A172 (cell line): ENCODE measurements at places on chromosomes 7 and 10. TPM values are rescaled to one million over a fixed set of nuclear protein-coding genes. Genes with fewer than 3 reads are reported as not detected.

The SMKR1 gene
- total RNA-seq: 0.84 and 4.6 TPM in 2 replicates

The FAM13C gene
- total RNA-seq: 0.22 TPM in 1 of 2 replicates, not detected in the other

The TMEM270 gene
- total RNA-seq: 0.52 and 1.7 TPM in 2 replicates

The FOXI2 gene
- not detected in 2 replicates for total RNA-seq

The NPFFR1 gene
- 0.02 TPM in 1 of 2 replicates, not detected in the other for total RNA-seq

The GUSB gene
- 29.2 and 42.0 TPM in 2 replicates for total RNA-seq

The TMEM176A gene
- total RNA-seq: not detected in 2 replicates

The HTR5A gene
- total RNA-seq: not detected in 2 replicates
